ENCODE measurements at places on chromosomes 1 and 21.
A peak's percentile ranks its signal among the peaks of the same experiment; 100 is the strongest.

GRCh38 chr1:147852706-147853225 is 49.8 kb upstream of the GJA8 start:
- DNase-seq = no peak

GRCh38 chr21:42460391-42461184 is 35.4 kb downstream of the RSPH1 start:
- DNase-seq = no peak

- no peak for DNase-seq
Observed at GRCh38 chr1:228156941-228157728, 7.4 kb downstream of the GJC2 start.

DNA sequence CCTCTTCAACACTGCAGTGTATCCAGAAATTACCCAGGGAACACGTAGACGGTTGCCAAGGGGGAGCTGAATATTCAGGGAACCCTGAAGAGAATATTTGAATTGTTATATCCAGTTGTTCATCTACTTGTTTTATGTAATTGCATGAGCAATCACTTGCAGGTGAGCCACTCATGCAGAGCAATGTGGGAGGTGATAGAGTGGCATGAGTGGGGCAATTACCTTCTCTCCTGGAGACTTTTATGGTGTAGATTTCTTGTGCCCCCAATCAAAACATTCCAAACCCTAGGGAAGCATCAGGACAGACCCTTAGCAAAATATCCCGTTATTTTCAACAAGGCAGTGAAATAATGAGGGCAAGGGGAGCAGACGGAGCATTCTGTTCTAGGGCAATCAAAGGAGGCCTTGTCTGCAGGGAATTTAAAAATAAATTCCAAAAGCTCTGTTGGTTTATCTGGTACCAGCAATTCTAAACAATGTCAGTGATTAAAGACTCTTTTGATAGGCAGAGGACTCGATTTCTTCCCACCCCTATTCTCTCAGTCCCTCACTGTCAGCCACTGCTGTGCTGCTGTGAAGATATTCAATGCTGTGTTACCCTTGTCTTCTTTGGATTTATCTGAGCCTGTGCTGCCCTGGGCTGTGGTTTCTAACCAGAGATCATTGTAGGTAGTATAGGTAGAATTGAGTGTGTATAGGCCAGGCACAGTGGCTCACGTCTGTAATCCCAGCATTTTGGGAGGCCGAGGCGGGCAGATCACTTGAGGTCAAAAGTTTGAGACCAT is 180.2 kb upstream of the MAP1LC3C start:
- no peak for DNase-seq

GRCh38 chr1:9193233-9193625 is 41.3 kb upstream of the H6PD start:
- DNase-seq = no peak

DNA sequence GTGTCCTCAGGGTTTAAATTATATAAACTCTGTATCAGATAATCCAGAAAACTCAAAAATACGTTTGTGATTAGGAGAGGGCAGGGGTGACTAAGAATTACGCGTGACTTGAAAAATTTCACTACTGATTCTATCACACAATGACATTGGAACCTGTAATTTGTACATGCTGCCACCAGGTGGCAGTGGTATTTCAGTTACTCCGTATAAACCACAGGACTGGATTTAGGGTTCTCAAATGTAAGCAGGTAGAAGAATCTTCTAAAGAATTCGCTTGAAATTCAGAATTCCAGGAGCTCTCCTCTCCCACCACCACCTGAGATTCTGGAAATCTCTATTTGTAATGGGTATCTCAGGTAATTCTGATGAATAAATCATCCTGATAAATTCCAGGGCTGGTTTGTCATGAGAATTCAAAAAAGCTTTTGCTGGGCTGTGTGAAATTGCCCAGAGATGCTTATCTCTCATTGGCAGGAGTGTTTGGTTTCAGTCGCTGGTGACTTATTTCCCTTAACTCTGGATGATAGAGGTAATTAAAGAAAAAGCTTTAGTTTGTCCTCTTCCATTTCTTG is 1.7 kb upstream of the KRTAP7-1 start:
- DNase-seq = peak; percentile 52

GRCh38 chr1:14435368-14436023 is 163.0 kb upstream of the KAZN start:
- DNase-seq = no peak

GRCh38 chr1:23709229-23709628 is 17.6 kb downstream of the RPL11 start:
- DNase-seq = no peak

DNA sequence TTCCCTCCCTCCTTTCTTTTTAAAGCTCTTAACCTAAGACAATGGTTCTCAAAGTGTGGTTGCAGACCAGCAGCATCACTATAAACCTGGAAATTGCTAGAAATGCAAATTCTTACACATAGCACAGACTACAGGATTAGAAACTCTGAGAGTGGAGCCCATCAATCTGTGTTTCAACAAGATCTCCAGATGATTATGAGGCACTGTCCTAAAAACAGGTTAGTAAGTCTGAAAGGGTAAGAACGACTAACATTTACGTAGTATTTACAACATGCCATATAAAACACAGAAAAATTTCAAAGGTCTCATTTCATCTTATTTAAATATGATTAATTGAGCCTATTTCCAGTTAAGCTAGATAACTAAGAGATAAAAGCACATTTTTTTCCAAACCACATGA is 138.8 kb downstream of the COP1 start:
- DNase-seq = no peak

GRCh38 chr1:151193856-151194255 is 3.9 kb upstream of the VPS72 start:
- DNase-seq = no peak

- DNase-seq = no peak
Observed at GRCh38 chr1:168842306-168842705, 113.3 kb upstream of the DPT start.

DNA sequence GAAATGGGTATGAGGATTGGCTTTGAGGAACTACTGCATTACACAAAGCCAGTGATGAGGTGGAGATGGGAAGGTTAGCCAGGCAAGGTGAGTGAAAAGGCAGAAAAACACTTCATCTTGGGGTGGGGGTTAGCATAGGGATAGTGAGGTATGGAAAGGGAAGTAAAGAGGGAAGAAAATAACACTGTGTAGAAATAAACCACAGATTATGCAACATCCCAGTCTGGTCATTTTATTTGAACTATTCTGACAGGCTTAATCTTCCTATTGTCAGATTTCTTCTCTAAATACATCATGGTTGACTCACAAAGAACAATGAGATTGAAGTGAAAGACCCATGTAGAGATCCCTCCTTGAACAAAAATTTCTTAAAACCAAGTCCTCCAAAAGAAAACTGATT is 640.2 kb downstream of the PTPRC start:
- DNase-seq = no peak

DNA sequence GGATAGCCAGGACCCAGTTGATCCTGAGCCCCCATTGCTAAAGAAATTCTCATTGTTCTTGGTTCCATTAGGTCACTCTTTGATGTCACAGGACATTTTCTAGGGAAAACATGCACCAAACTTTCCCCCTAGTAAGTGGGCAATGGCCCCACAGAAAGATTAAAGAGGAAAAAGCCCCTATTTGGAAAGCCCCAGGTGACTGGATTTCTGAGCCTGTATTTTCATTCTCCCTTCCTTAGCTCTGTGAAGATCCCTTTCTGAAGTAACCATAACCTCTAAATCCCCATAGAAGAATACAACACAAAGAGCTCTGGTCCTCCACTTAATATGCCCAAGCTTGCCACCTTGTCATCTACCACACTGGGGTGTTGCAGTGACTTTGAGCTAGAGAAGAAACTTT is 232.3 kb upstream of the FGGY start:
- no peak for DNase-seq

GRCh38 chr1:164668491-164669400 is 109.8 kb downstream of the PBX1 start:
- no peak for DNase-seq

DNA sequence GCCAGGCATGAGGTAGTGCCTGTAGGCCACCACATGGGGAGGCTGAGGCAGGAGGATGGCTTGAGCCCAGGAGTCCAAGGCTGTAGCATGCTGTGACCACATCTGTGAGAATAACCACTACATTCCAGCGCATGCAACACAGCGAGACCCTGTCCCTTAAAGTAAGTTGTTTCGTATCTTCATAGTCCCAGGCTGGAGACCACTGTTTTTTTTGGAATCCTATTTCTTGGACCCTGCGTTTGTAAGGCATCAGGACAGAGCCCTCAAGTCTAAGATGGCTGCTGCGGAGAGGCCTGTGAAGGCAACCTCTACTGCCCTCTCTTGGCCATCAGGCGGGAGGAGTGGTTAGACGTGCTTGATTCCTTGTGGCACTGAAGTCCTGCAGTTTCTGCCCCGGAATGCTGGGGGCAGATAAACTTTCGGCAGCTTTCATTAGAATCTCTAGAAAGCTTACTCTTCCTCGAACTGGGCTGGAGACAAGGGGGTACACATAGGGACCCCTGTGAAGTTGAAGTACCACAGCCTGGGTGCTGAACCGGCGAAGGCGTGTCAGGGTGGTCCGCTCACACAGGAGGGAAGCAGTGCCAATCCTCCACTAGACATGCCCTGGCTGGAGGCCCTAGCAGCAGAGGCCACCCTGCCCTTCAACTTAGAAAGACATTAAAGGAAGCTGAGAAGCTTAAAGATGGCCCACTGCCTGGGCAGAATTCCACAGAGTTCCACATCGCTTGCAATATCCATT is 36.6 kb downstream of the RABIF start:
- DNase-seq = peak; percentile 20

DNA sequence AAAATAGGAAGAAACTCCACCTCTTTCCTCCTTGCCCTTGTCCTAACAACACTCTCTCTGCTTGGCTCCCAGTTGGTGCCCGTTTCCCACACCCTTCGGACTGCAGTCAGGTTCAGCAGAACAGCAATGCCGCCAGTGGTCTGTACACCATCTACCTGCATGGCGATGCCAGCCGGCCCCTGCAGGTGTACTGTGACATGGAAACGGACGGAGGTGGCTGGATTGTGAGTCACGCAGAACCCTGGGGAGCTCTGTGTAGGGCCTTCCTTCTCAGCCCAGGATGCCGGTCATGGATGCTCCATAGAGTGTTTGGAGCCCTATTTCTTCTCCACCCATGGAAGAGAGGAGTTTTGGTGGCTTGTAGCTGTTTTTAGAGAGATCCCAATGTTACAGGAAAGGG is 60.9 kb downstream of the TNN start:
- DNase-seq = no peak

GRCh38 chr1:87148661-87149060 is 180.0 kb upstream of the LMO4 start:
- DNase-seq = no peak

DNA sequence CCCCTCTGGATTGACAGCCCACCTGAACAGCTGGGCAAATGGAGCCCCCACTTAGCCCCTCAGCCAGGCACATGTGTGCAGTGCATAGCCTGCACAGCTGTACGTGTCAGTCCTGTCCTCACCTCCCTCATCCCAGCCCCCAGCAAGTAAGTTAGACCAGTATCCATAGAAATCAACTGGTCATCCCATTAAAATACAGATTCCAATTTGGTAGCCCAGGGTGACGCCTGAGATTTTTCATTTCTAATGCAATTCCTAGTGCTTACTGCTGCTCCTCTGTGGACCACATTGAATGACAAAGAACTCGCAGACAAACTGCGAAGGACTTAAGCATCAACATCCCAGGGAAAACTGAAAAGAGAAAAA is 99.0 kb upstream of the GJB5 start:
- no peak for DNase-seq

DNA sequence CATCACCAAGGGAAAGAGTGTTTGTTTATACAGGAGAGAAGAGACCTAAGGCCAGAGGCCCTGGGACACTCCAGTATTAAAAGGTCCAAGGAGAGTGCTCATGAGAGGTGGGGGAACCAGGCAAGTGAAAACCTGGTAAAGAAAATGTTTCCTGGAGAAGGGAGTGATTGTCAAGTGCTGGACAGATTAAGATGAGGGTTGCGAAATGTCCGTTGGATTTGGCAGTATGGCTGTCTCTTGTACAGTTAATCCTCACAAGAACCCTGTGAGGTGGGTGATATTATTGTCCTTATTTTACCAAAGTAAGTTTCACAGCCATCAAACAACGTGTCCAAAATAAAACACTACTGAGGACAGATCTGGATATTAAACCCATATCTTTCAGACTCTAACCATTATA is 44.2 kb downstream of the RPAP2 start:
- no peak for DNase-seq

GRCh38 chr1:159996653-159997052 is 35.1 kb downstream of the PIGM start:
- DNase-seq = no peak

DNA sequence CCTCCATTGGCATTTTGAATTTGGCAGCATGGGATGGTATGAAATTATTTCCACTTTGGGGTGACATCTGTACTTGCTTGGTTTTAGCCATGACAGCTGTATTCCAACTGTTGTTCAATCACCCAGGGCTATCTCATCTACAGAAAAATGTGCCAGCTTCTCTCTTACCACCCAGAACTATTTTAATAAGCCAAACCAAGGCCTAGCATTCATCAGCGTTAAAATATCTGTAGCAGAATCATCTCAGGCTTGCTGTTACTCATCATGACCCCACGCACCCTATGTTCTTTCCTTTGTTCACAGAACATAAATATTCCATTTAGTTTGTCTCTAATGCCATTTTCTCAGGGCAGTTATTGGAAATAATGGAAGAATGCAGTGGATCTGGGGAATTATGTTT is 49.8 kb downstream of the GIPC2 start:
- DNase-seq = no peak

GRCh38 chr1:233738850-233739249 is 124.9 kb downstream of the KCNK1 start:
- DNase-seq = no peak

DNA sequence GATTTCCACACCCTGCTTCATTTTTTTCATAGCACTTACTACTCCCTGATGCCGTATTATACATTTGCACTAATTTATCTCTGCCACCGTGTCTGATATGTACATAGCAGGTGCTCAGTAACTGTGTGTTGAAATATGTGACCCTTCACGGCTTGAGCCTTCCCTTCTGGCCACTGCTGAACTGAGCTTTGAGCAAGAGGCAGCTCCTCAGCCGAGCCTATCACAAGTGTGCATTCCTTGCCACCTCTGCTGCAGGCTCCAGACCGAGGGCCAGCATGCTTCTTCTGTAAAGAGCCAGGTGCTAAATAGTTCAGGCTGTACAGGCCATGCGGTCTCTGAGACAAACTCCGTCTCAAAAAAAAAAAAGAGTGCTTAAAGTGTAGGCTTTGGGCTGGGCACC is 22.6 kb downstream of the PLEKHM2 start:
- DNase-seq = no peak

DNA sequence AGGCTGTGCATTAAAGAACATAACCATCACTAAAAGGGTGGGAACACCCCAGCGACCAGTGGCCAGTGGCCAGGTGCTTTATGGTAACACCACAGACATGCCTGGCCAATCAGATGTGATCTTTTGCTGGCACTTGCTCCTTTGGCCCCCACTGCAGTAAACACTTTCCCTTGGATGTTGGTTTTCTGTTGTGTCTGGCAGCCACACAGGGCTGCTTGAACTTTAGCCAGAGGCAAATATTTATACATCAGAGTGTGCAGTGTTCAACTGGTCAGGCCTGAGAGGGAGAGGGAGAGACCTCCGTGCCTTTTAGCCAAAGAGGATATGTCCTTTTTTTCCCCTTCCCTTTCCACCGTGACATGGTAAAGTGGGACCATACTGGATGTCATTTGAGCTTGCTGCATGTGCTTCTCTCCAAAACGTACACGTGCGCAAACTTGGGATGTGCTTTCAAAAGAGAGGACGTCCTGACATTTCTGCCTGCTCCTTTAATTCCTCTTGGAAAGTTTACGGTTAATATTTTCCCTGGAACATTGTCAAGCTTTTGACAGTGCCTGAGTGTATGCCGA is 101.2 kb downstream of the NFIA start:
- no peak for DNase-seq

- DNase-seq = no peak
Observed at GRCh38 chr21:36551321-36551720, 71.4 kb upstream of the CLDN14 start.

- no peak for DNase-seq
Observed at GRCh38 chr1:172135978-172136610, 284.4 kb upstream of the C1orf105 start.

Measured in CD8-positive, alpha-beta memory T cell (primary cell).